ENCODE measurements at places on chromosomes 2 and 18.

DNA sequence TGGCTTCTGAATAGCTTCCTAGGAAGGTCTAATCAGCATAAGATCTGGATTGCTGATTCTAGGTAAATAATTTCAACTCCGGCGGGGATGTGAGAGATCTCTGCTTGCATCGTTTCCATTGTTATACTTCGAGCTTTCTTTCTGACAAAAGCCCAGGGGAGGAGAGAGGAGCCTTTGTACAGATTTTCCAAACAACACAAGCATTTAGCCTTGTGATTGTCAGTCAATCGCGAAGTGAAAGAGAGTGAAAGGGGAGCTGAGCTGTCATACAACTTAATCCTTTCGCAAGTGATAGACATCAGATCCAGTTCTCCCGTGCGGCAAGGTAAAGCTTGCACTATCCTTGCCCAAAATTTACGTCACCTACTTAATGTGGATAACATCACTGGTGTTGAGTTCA, 26.2 kb downstream of the RALB start:
- no peak for DNase-seq

- no peak for DNase-seq
These were observed 50.3 kb downstream of the ZBTB7C start for GRCh38 chr18:48358868-48359267.

DNA sequence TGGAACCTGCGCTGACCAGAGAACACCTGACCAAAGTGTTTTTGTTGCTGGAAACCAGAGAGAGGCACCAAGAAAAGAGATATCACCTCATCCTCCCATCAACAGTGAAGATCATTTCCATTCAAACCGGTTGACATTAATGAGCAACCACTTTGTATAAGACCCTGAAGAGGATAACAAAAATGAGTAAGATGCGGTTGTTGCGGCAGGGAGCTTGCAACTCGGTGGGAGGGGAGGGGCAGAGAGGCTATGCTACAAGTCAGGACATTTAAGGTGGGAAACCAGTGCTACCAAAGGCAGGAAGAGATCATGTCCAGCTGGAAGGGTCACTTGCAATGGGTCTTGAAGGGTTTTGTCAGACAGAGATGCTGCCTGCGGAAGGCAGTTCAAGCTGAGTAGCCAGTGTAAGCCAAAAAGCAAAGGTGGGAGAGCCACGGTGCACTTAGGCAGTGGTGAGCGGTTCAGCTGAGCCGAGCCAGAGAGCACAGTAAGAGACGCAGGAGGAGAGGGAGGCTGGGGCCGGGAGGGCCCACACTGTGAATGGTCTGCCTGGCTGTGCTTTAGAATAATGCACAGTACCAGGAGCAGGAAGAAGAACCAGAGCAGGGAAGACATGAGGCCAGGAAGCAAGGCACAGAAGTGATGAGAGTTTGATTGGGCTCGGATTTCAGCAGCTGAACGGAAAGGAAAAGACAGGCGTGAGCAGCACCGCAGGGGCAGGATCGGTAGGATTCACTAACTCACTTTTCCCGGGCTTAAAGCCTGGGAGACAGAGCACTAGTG, 24.4 kb upstream of the DTNB start:
- DNase-seq = no peak

DNA sequence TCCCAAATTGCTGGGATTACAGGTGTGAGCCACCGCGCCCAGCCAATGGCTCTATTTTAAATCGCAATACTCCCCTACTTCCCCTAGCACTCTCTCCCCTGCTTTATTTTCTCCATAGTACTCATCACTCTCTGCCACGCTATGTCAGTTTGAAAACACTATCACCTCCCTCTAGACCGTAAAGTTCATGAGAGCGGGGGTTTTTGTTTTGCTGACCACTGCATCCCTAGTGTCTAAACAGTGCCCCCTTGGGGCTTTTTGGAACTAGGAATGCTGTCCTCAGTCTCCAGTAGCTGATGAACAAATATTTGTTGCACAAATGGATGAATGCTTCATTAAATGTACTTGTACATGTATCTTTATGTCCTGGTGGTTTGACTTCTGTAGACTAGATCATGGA, 44.1 kb downstream of the ATOH8 start:
- DNase-seq = no peak

DNA sequence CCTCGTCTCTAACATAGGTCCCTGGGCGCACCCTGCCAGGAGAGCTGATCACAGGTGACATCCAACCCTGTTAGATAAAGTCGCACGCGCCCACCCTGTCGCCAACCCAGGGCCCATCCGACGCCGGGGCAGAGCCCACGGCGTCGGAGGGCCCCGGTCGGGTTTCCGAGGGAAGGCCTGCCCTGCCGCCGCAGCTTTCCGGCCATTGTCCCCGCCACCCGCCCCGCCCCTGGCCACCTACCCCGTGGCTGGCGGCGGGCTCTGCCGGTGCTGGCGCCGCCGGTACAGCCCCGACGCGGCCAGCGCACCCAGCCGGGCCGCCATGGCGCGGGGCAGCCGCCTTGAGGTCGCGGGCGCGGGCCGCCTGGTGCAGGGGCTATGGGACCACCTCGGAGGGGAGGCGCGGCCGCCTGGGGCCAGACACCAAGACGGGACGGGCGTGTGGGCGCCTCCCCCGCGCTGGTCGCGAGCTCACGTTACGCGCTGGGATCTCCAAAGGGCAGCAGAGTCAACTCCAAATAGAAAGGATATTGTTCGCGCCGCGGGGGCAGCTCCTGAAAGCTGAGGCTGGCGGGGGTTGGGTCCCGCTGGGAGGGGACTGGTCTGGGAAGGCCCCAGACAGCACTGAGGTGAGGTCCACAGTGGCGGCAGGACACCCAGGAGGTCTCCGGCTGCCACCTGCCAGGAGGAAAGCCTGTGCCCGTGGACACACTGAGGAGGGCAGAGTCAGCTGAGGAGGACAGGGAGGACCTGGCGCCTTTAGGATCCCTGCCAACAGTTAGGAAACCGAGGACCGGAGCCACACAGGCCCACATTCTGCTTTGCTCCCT, 11.1 kb downstream of the LIMS2 start:
- no peak for DNase-seq

DNA sequence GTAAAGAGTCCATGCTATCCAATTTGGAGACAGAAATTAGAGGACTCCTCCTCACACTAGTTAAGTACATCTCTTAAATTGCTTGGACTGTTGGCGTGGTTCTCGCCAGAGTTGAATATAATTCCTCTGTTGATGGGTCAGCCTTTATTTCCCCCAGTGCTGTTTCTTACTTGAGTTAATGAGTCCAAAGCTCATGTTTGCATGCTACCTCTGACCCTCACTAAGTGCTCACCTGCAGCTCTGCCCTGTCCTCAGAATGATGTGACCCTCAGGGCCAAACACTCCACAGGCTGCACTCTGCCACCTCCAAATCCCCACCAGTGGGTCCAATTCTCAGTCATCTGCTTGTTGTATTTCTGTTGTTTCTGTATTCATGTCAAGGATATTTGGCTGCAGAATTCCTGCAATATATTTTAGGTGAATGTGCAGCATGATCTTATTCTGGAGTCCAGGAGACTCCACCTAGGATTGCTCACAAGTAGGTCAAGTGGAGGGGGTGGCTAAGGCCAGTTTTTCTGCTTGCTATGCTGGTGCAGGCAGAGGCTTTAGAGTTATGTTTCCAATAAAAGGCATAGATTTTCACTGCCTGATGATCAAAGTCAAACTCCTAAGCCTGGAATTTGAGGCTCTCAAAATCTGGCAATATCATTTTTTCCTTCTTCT, 37.8 kb downstream of the RDH14 start:
- DNase-seq = no peak

DNA sequence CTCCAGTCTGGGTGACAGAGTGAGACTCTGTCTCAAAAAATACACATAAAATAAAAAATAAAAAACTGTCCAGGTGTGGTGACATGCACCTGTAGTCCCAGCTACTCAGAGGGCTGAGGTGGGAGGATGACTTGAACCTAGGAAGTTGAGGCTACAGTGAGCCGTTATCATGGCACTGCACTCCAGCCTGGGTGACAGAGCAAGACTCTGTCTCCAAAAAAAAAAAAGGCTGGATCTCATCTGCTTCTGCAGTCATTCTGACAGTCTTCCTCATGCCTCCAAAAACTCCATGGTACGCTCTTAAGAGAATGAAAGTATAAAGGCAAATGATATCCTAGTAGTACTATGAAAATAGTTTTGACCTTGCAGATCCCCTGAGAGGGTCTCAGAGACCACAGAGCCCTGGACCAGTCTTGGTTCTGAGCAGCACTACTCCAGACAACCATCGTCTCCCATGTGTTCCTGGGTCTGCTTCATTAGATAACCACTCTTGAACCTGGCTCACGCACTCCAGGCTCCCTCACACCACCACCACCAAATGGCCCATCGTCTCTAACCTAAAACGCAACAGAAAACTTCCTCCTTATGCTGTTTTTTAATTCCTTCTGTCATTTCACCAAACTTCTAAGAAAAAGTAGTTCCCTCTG, 26.0 kb downstream of the SPIRE1 start:
- DNase-seq = no peak

DNA sequence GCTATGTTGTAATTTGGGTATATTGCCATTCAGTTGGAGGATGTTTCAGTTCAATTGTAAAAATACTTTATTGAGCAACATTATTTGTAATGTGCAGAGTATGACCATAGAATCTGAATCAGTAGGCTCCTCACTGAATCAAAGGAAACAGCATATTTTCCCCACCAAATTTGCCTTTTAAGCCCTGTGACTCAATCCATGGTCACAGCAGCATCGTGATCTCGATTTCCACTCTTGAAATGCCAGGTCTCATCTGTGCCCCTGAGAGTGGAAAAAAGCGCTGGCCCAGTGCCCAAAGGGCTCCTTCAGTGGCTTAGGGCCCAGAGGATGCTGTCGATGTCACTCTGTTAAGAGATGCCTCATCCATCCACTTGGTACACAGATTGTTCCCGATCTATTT, 57.5 kb downstream of the FHOD3 start:
- DNase-seq = no peak

- no peak for DNase-seq
These were observed 22.0 kb upstream of the ASPRV1 start for GRCh38 chr2:69983392-69983966.

DNA sequence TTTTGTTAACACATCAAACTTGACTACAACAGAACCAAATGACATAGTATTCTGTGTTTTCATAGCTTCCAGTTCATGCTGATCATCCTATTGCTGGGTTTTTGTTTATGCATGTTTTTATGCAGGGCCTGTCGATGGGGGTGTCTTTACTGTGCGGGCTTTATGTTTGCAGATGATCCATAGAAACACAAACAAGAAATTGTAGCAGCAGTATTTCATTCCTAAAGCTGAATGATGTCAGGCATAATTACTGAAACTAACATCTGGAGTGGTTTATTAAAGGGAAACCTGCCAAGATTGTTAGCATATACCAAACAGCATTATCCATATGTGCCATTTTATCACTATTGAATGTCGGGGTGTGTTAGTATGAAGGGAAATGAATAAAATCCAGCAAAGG, 129.7 kb downstream of the PTPRM start:
- DNase-seq = no peak

- no peak for DNase-seq
These were observed 9.3 kb downstream of the NFE2L2 start for GRCh38 chr2:177255227-177255601.

GRCh38 chr2:100124761-100125160, 17.6 kb downstream of the AFF3 start:
- no peak for DNase-seq

GRCh38 chr18:29271501-29271900, 1094.6 kb upstream of the CDH2 start:
- DNase-seq = no peak

DNA sequence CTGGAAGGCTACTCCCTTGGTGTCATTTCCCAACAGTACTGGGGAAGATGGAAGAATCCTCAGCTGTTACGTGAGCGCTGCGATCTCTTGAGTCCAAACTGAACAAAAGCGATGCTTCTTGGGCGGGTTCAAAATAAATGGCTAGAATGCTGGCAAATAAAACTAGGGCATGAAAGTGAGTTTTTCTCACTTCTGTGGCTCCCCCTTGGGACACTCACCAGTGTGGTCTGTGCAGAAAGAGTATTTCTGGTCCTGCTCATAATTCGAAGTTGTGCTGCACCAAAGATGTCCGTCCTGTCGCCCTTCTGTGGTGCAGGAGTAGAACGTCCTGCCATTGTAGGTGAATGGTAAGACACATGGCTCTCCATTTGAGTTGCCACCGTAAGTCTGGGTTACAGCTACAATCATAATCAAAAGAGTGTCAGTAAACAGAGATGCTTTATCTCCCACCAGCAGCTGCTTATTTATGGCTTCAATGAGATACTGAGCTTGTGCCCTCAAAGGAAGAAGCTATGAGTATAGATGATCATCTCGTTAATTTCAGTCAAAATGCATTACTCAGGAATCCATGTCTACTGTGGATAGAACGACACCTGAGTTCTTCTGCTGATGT, 11.8 kb downstream of the FN1 start:
- DNase-seq = no peak

GRCh38 chr2:190875891-190876290, 4.7 kb upstream of the GLS start:
- no peak for DNase-seq

DNA sequence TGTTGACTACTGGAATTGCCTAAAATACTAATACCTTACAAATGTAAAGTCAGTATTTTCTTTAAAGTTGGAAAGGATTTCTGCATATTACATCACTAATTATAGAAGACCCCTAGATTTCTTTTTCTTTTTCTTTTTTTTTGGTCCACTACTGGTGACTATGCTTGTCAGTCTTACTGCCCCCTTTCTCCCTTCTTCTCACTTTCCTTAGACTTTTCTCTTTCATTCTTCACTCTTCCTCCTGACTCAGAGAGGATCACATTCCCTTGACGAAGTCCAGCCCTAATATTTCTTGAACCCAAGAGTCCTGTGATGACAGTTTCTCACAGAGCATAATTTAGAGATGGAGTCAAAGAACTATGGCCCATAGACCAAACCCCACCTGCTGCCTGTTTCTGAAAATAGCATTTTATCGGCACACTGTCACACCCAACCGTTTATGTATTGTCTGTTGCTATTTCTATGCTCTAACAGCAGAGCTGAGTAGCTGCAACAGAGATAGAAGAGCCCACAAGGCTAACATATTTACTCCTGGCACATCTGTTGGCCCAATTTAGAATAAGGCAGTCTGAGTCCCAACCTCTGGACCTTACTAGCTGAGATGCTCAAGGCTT, 40.6 kb upstream of the RIOK3 start:
- DNase-seq = no peak

- DNase-seq = no peak
These were observed 6.3 kb downstream of the SPIRE1 start for GRCh38 chr18:12651651-12652050.

GRCh38 chr2:168471163-168471475, 15.0 kb downstream of the CERS6 start:
- no peak for DNase-seq

GRCh38 chr2:11977766-11978524, 231.5 kb downstream of the LPIN1 start:
- DNase-seq = no peak
